ENCODE measurements at places on chromosomes 1 and 21. TPM values are rescaled to one million over a fixed set of nuclear protein-coding genes. Genes with fewer than 3 reads are reported as not detected.

BROX gene
- total RNA-seq: 37.7 TPM

MXRA8 gene
- total RNA-seq: 11.7 TPM

ICOSLG gene
- total RNA-seq: 11.9 TPM

MCOLN3 gene
- 21.3 TPM for total RNA-seq

THEM5 gene
- total RNA-seq: not detected

TCHHL1 gene
- total RNA-seq: not detected

AKIRIN1 gene
- 30.4 TPM for total RNA-seq

S100B gene
- total RNA-seq: 3.4 TPM

ASAP3 gene
- total RNA-seq: 11.2 TPM

WDR47 gene
- total RNA-seq: 6.7 TPM

MYBPH gene
- not detected for total RNA-seq

VCAM1 gene
- total RNA-seq: 4.3 TPM

PCP4L1 gene
- not detected for total RNA-seq

ETV3L gene
- total RNA-seq: not detected

ADGRB2 gene
- total RNA-seq: 3.3 TPM

ADSS2 gene
- total RNA-seq: 27.1 TPM

TNN gene
- total RNA-seq: 0.83 TPM

RNF2 gene
- 5.1 TPM for total RNA-seq

HTR6 gene
- not detected for total RNA-seq

STX12 gene
- 63.7 TPM for total RNA-seq

C1orf210 gene
- total RNA-seq: 80.9 TPM

FALEC gene
- not detected for total RNA-seq

MPL gene
- not detected for total RNA-seq

NOS1AP gene
- 14.0 TPM for total RNA-seq

A3GALT2 gene
- not detected for total RNA-seq

LIN28A gene
- not detected for total RNA-seq

BTBD19 gene
- total RNA-seq: 3.9 TPM

MYOG gene
- not detected for total RNA-seq

RABGGTB gene
- 67.7 TPM for total RNA-seq

CELA3B gene
- total RNA-seq: not detected

LINGO4 gene
- 1.3 TPM for total RNA-seq

AMY2A gene
- total RNA-seq: 1.1 TPM

LCE1F gene
- not detected for total RNA-seq

RNU1-1 gene
- under 0.01 TPM for total RNA-seq

IQGAP3 gene
- 9.7 TPM for total RNA-seq

NCF2 gene
- 1.6 TPM for total RNA-seq

PLA2G2C gene
- total RNA-seq: 1.0 TPM

UBQLN4 gene
- total RNA-seq: 22.1 TPM

REG4 gene
- total RNA-seq: 135 TPM

VHLL gene
- not detected for total RNA-seq

G0S2 gene
- 70.4 TPM for total RNA-seq

KRTAP19-1 gene
- not detected for total RNA-seq

GBP2 gene
- 52.7 TPM for total RNA-seq

GOLPH3L gene
- total RNA-seq: 34.9 TPM

UBXN10 gene
- 2.5 TPM for total RNA-seq

GPR25 gene
- not detected for total RNA-seq

ARTN gene
- not detected for total RNA-seq

TTLL10 gene
- total RNA-seq: 1.8 TPM

OR2T35 gene
- not detected for total RNA-seq
